Activated T-helper 1 cell treated with Interleukin-2 at 50 U/mL for 16 hours (primary cell): ENCODE measurements at places on chromosomes 7 and 10.

GRCh38 chr10:34584164-34584563 lies 230.9 kb downstream of the PARD3 start:
- no peak for DNase-seq

GRCh38 chr10:108452533-108452932 lies 1288.0 kb upstream of the SORCS1 start:
- no peak for DNase-seq

DNA sequence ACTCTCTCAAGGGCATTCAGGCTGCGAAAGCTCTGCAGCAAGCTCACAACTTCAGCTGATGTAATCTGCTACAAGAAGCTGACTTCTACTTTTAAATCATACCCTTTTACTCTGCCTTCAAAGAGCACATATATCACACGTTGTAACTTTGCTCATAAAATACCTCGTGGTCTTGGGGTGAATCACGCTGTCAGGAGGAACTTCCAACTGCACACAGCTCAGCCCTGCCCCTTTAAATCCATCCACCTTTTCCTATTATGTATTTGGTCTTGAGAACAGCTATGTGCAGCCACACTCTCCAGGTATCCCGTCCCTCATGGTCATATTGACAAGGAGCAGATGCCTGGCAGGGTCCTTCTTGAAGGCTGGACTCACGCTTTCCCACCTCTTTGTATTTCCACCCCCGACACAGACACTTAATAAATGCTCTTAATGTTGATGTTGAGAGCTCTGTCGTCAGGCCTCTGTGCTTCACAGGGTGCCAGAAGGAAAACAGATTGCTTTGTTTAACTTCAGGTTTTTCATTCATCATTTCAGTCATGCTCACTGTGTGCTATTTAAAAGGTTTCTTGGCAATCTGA lies 47.6 kb downstream of the ICA1 start:
- DNase-seq, result no peak

DNA sequence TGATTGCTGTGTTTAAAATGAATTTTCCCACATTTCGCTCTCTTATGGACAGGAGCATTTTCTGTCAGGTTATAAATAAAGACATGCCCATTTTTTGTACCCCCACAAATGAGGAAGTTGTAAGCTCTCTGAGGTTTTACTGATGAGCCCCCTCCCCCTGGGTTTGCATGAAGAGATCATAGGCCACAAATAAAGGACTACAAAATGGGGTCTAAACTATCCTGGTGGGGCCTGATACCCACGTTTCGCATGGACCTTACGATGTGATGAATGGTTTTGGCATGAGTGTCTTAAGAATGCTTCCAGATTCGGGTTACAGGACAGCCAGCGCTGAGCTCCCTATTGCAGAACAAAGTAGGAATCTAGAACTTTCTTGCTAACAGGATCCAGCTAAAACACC lies 5.8 kb downstream of the IKZF1 start:
- DNase-seq, result no peak

GRCh38 chr10:79445977-79446757 lies 743 bp upstream of the ZCCHC24 start:
- no peak for DNase-seq

- DNase-seq, result no peak
These were observed 56.2 kb downstream of the UBE3C start for GRCh38 chr7:157194948-157195347.

DNA sequence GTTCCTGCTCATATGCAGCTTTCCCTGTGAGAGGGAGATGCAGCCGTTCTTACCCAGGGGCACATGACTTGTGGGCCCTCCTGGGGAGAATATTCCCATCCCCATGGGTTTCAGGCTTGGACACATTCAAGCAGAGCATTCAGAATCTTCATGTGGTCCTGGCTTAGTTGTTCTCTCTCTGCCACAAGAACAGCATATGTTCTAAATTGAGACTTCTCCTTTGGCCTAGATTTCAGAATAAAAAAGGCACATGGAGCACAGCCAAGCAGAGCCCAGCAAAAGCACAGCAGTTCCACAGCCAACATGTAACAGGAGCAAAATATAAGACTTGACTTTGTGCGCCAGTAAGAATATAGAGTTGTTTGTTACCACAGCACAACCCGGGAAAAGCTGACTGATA lies 306.4 kb upstream of the MYO3A start:
- DNase-seq, result no peak

- DNase-seq, result no peak
These were observed 266.3 kb downstream of the RPS24 start for GRCh38 chr10:78299851-78300468.

DNA sequence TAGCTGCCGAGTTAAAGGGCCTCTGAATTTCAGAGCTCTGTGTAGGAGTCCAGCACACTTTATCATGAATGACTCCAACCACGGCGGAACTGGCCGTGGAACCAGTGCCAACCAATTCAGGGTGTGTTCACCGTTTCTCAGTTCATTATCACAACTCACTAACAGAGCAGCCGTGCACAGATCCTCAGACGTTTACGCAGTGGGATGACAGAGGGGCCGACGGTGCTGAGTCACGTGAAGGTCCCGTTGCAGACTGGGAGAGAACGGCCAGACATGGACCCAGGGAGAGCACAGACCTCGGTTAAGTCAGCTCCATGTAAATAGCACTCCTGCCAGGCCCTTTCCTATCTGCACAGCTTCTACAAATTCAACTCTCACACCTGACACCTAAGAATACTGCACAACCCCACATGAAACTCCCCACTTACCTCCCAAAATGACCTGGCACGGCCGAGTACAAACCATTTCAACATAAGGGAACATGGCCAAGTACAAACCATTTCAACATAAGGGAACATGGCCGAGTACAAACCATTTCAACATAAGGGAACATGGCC lies 95.5 kb downstream of the DIP2C start:
- no peak for DNase-seq

GRCh38 chr7:90689260-90689659 lies 93.1 kb downstream of the CDK14 start:
- no peak for DNase-seq

DNA sequence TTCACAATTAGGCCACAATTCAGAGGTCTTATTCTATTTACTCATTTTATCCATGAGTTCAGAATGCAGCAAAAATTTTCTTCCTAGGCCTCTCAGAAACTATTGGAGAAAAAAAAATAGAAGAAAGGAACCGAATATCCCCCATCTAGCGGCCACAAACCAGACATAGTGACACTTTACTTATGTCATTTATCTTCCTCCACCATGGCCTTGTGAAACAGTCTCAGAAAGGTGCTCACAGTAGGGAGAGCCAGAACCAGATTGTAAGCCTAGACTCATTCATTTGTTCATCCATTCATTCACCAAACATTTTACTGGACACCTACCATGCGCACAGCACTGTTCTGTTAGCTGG lies 16.0 kb downstream of the CREB3L2 start:
- DNase-seq, result no peak
